ENCODE measurements at places on chromosomes 2 and 18.

GRCh38 chr2:153072077-153072476 lies 353.7 kb downstream of the ARL6IP6 start:
- no peak for DNase-seq

GRCh38 chr2:179098080-179098689 lies 48.2 kb upstream of the CCDC141 start:
- no peak for DNase-seq

GRCh38 chr2:126476691-126477090 lies 179.3 kb upstream of the GYPC start:
- DNase-seq = no peak

GRCh38 chr18:11454040-11454439 lies 155.4 kb upstream of the SLC35G4 start:
- DNase-seq = no peak

DNA sequence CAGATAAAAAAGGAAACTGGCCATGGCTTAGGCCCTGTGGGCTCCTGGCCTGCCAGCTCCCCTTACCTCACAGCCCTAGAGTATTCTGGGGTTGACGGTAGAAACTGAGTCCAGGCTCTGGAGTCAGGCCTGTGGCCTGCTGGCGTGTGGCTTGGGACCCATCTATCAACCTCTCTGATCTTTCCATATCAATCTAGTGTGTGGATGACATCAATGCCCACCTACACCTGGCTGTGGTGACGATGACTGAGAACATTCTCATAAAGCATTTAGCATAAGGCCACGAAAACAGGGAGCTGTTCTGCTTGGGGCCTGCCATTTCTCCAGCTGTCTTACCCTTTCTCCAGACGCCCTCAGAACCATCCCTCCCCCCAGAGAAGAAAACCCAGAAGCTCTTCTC lies 17.9 kb downstream of the PCARE start:
- no peak for DNase-seq

DNA sequence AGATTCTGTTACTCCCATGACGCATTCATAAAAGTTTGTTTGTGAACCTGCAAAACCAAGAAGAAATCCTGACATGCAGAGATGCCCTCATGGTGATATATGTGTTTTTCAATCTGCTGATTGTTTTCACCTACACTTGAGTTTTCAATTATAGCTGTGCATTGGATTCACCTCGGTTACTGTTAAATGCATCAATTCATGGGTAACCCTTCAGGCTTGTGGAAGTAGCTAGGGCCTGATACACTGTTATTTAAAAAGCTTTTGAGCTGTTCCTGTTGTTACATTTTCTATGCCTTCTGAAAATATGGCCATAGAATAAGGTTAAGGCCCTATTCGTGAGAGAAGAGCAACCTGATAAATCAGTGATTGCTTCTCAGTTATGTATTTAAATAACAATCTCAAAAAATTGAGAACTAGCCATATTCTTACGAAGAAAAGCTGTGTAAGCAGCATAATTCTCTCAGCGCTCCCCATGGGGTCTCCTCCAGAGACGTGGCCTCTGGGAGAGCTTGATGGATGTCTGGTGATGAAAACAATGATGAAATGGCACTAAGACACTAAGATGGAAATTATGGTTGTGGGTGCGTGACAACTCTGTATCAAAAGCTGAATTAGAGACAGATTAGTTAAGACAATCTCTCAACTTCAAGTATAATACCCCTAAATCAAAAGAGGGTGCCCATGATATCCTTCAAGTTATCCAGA lies 60.5 kb downstream of the RIT2 start:
- DNase-seq = no peak

DNA sequence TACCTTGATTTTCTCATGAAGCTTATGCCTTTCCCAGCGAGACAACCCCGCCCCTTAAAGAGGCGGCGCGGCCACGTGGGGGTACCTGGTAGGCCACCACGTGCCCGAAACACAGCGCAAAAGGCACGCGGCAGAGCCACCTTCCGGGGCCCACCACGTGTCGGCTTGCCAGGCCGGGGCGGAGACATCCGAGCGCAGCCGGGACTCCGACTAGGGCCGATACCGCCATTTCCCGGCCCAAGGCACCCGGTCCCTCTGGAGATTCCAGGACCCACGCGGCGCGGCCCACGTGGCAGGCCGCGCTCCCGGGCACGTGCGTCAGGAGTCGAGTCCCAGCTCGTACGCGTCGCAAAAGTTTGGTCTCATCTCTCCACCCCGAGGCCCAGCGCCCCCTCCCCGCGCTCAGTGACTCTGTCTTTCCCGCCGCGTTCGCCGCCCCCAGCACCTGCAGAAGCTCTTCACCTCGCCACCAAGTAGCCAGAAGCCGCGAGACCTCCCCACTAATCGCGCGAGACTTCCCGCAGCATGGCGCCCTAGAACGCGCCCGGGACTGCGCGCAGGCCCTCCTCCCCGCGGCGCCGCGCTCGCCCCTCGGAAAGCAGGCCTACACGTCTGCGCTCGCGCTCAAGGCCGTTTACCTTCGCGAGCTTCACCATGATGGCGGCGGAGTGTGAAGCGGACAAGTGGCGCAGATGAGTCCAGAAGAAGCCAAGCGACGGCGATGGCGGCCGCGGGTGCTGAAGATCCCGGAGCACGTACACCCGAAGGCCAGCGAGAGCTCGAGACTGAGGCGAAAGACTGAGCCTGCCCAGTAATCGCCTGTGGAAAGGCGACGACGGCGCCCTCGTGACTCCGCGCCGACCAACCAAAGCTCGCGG lies at the start of gene NCL:
Gene NCL (minus strand): TSS at position 787 of the 878 bp plus-strand sequence. CDS start 131 bp downstream, at position 656.
- DNase-seq = no peak

GRCh38 chr2:150030436-150031190 lies 443.0 kb upstream of the MMADHC start:
- no peak for DNase-seq

- DNase-seq = no peak
Observed at GRCh38 chr2:232721882-232722281, 24.8 kb downstream of the GIGYF2 start.

GRCh38 chr2:150374492-150374891 lies 113.0 kb downstream of the RND3 start:
- no peak for DNase-seq

- no peak for DNase-seq
Observed at GRCh38 chr2:58571181-58571852, 330.2 kb upstream of the FANCL start.

DNA sequence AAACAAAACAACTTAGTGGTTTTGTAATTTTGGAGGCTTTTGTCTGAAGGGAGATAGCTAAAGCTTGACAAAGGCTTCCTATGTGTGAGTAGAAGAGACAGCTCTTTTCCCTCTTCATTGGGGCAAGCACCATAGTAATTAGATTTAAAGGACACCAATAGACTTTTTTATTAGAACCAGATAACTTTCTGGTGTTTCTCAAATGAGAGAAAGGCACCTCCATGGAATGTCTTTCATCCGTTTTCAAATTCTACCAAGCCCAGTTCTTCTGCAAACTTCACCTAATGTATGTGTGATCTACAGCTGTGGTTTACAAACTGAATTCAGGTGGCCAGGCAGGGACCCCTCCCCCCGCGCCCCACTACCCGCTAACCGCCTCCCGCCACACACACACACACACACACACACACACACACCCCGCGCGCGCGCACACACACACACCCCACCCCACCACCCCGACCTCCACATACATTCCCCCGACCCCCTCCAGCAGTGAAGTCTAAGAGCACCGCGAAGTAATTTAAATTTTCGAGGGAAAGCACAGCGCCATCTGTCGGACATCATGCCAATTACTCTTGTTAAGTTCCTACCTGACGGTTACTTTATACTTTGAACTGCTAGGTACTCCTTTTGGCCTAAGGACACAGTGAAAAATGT lies 31.6 kb upstream of the PPP1R1C start:
- DNase-seq = no peak

GRCh38 chr2:23669413-23670244 lies 257.3 kb downstream of the ATAD2B start:
- DNase-seq = no peak

GRCh38 chr2:47907039-47907781 lies 912 bp upstream of the FBXO11 start:
- no peak for DNase-seq

- DNase-seq = no peak
Observed at GRCh38 chr18:25518716-25519053, 166.7 kb upstream of the ZNF521 start.

DNA sequence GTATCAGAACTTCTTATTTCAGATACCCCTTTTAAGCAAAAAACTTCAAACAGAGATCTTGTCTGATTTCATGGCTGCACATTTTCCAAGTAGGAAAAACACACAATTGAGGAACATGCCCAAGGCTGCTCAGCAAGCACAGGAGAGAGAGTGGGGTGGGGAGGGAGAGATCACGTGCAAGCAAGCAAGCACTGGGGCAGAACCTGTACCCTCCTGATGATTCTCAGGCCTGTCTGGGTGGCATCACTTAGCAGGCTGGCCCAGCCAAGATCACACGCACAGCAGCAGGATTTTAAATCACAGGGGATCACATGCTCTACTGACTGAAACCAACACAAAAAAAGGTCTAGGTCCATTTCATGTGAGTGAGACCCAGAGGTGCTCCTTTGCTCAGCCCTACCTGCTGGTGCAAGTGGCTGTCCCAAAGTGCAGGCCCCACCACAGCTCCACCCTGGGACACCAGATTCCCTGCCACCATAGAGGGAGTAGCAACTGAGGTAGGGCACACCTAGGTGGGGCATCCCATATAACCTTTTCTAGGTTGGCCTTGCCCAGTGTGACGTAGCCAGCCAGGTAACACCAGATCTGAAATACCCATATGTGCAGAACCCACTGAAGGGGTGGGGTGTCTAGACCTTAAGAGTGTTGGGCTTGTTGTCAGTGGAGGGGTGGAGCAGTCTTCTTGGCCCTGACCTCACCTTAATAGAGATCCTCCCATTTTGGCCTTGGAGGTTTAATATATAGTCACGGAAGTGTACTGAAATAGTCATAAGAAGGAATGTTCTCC lies 1.8 kb upstream of the LYPD6B start:
- no peak for DNase-seq

GRCh38 chr2:148578493-148578884 lies 66.1 kb upstream of the EPC2 start:
- no peak for DNase-seq

DNA sequence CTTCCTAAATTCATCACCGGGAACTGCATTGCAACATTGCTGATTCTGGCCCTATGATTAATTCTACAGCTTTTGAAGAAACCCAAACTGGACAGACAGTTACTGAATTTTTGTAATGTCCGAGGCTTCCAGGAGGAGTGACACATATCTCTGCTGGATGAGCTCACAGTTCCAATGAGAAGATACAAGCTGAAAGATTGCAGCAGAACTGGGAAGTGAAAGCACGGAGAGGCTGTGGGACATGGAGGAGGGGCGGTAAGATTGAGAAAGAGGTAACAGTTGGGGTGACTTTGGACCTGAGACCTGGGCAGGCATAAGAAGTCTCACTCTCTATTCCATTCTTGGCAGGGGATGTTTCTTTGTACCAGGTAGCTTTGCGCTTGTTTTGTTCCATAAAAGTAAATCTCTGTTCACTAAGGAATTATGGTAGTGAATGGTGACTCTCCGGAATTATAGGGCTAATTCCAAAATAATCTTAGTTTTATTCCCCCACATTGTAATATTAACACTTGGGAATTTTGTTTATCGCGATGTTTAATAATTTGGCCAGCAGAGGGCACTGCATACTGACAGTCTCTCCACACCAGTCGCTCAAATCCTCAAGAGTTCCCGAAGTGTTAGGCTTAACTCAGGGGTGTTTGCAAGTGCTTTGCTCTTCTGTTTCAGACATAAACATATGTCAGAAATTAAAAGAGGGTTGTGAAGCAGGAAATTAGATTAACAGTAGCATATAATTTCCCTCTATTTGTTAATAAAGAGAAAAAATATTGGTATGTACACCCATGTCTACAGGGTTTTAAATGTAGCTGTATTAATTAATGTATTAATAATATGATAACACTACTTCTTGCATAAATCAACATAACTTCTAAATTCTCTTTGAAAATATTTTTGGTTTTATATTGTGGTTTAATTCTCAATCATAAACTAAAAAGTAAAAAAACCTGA lies 201.4 kb downstream of the SOCS6 start:
- DNase-seq = no peak

GRCh38 chr2:230578106-230578505 lies 134.5 kb upstream of the CAB39 start:
- DNase-seq = no peak

GRCh38 chr2:209911486-209911885 lies 91.0 kb upstream of the RPE start:
- DNase-seq = no peak

DNA sequence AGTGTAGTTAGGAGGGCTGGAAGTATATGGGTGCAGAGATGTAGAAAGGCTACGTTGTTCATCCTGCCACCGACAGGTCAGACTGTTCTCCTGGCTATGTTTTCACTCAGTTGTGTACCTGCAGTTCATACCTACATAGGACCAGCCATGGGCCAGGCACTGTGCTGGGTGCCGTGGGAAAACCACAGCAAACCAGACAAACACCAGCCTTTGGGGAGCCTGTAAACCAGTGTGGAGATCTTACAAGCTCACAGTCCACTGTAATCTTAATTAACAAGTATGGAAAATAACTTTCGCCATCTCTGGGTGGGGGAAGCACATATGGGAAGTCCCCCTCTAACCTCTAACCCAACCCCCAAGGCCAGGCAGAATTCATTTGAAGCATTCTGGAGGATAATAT lies 12.7 kb downstream of the NCK2 start:
- DNase-seq = no peak

DNA sequence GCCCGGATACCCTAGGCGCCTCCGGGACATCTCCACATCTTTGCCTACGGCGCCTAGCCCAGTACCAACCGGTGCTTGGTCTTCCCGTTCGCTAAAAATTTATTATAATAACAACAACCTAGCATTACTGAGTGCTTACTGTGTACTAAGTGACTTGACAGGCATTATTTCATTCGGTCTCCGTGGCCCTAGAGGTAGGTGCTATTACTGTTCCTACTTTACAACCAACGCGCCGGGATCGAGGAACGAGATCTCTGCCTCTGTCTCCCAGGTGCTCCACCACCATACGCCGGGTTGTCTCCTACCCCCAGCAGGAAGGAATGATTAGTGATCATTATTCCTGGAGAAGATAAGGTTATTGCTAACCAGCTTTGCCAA lies 657 bp upstream of the BIN1 start:
- DNase-seq = no peak
